Activated CD4-positive, alpha-beta T cell treated with anti-CD3 and anti-CD28 coated beads, Interleukin-2, amount 10 ng/mL, durations not matched to agents 7 days and 5 days (primary cell): ENCODE measurements at places on chromosomes 2 and 18.
A peak's percentile ranks its signal among the peaks of the same experiment; 100 is the strongest.

DNA sequence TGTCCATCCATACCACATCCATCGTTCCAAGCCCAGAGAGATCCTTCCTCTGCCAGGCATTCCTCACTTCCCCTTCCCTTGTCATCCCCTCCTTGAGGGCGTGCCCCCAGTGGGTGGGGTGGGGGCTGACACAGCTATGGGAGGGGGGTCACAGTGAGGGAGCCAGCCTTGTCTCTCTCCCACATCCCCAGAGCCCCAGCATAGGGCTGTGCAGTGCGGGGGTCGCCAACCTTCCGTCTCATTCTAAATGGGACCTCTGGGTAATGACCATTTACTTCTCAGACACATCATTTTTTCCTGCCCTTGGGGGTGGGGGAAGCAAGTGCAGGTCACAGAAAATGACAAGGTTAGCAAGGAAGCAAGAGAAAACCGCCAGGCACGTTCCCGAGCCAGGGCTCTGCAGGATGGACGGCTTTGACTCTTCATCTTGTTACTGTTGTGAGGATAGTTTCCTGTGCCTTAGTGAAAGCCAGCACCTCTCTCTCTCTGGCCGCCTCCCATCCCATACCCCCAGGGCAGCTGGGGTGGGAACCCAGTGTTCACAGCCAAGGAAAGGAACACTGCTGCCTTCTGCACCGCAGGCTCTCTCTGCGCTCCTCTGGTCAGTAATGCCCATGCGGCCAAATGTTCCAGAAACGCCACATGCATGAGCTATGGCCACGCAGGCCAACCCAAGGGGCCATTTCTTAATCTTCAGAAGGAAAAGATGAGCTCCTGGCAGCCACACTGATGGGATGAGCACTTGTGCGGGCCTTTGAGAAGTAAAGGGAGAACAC lies 22.7 kb upstream of the OTOS start:
- H3K4me3 ChIP-seq: no peak overlapping the region
- H3K27ac ChIP-seq: no peak overlapping the region
- no peaks in the 10 kb centered on the region for H3K27me3 ChIP-seq

DNA sequence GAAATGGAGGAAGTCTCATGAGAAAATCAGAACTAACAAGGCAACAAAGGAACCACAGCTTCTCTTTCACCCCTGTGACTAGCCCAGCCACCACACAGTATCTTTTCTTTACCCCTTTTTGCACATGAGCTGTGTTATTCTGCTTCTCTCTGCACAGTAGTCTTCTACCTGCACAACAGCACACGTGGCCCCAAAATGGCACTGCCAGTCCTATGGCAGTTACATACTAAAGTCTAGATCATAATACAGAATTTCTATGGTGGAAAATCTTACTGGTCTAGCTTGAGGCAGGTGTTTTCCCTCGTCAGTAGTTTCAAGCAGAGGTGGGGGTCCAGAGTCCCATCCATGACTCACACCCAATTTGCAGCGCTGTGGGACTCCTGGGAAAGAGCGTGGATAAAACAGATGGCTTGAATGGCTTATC lies 177.7 kb downstream of the DIS3L2 start:
- peak; percentile 21 for DNase-seq
- H3K27me3 ChIP-seq: no peaks in the 10 kb centered on the region
- H3K27ac ChIP-seq: peak overlapping the region; percentile 20
- no peak overlapping the region for H3K4me3 ChIP-seq

DNA sequence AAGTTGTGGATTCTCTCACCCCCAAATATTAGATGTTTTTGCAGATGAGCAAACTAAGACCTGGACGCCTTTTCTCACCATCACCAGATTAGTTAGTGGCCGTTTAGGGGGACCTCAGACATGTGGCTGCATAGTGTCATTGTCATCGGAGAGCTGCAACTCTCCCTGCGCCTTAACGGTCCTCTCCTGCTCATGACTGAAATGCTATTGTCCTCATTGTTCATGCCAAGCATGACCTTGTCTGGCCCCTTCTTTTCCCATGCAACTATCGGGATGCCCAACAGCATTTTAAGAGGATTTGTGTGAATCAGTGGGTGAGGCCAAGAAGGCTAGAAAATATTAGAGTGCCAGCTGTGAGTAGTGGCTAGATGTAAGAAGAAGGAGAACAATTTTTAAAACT lies 174.2 kb downstream of the SOCS6 start:
- H3K4me3 ChIP-seq: no peak overlapping the region
- no peaks in the 10 kb centered on the region for H3K36me3 ChIP-seq
- peaks cover 4% of the 10 kb centered on the region for H3K4me1 ChIP-seq
- DNase-seq: no peak
- peaks cover 24% of the 10 kb centered on the region for H3K27me3 ChIP-seq

GRCh38 chr2:236971919-236972381 lies 113.7 kb upstream of the COPS8 start:
- peak overlapping the region; percentile 57 for H3K27ac ChIP-seq
- H3K4me3 ChIP-seq: no peak overlapping the region
- peaks cover 34% of the 10 kb centered on the region for H3K4me1 ChIP-seq
- H3K36me3 ChIP-seq: peaks cover 4% of the 10 kb centered on the region
- H3K27me3 ChIP-seq: peaks cover 8% of the 10 kb centered on the region

DNA sequence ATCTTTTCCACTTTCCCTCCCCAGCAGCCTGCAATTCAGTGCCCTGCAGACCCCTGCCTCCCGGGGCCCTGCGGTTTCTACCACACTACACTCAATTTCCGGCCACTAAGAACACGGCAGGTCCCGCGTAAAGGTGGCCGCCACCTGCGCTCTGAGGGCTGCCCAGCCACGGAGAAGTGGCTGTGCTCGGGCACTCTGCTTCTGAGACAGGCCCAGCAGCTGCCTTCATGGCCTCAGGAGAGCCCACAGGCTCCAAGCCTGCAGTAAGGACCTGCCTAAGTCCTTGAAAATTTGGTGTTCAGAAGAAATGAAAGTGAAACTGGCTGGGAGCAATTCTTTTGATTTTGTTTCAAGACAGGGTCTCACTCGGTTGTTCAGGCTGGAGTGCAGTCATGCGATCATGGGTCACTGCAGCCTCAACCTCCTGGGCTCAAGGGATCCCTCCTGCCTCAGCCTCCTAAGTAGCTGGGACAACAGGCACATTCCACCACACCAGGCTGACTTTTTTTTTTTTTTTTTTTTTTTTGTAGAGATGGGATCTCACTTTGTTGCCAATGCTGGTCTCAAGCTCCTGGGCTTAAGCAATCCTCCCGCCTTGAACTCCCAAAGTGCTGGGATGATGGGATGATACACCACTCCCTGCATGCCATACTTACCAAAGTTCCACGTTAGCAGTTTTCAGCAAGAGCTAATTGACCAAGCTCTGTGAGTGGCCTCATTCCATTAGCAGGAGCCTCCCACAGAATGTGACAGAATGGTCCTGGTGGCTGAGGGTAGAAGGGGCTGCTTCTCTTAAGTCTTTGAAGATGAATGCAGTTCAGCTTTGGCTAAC lies 14.6 kb upstream of the ALPP start:
- H3K27me3 ChIP-seq: no peaks in the 10 kb centered on the region
- peak; percentile 50 for DNase-seq
- H3K4me1 ChIP-seq: peaks cover 37% of the 10 kb centered on the region
- H3K4me3 ChIP-seq: peak overlapping the region; percentile 75
- H3K36me3 ChIP-seq: no peaks in the 10 kb centered on the region

DNA sequence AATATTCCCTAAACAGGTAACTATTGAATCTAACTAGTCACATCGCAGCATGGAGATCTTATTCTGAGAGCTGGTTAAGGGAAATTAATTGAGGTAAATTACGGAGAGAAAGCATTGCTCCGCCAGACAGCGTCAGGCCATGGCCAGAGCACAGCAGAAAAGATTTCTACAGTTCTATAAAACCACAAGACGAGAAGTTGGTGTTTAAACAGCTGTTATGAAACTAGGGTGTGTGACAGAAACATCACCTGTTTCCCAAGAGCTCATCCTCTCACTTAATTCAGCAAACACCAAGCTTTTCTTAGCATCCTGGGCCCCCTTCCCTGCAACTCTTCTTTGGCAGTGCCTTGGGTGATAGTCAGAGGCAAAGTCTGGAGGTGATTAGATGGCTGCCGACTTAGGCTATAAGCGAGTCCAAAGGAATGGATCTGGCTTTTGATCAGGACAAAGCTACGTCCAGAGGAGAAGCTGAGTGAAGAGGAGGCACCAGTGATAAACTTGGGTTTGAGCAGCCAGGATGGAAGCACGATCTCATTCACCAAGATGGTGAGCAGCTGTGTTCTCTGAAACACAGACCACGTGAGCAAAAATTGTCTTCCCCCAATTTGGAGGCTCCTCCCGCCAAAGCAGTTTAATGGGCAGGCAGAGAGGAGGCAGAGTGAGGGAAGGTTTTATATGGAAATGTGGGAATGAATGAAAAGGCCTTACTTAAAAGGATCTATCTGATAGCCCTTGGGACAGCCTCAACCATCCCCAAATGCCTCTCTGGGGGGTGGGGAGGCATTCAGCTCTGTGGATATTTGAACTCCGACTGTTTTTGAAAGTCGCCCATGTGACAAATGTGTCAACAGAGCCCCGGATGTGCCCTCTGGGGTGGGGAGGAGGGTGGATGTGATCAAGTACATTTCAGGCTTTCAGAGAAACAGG lies 57.8 kb downstream of the PKDCC start:
- peak; percentile 93 for DNase-seq
- no peak overlapping the region for H3K4me3 ChIP-seq
- H3K27me3 ChIP-seq: no peaks in the 10 kb centered on the region
- no peak overlapping the region for H3K27ac ChIP-seq

DNA sequence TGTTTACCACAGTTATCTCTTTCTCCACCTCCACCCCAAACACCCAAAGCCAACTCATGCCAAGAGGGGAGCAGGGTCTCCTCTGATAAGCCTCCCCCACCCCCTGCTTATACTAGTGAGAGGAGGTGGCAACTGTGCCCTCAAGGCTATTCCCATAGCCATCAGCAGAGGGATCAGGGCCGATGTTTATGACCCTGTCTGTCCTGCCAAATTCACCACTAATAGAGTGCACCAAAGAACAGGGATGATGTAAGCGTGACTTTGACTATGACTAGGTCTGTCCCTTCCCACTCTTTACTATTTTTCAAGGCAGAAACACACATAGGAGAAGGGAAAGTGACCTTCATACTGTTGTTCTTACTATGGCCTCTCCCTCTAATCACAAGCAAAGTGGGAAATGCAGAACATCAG lies 74.6 kb downstream of the CLHC1 start:
- H3K4me3 ChIP-seq: no peak overlapping the region
- no peak for DNase-seq
- H3K4me1 ChIP-seq: peaks cover 7% of the 10 kb centered on the region
- H3K27me3 ChIP-seq: no peaks in the 10 kb centered on the region
- no peak overlapping the region for H3K27ac ChIP-seq

- no peak overlapping the region for H3K4me3 ChIP-seq
- H3K36me3 ChIP-seq: no peaks in the 10 kb centered on the region
- DNase-seq: no peak
Measured at GRCh38 chr18:74331404-74331803, 15.8 kb downstream of the C18orf63 start.
